ENCODE measurements at places on chromosomes 16 and 17.

- DNase-seq: no peak
Observed at GRCh38 chr16:88014954-88015805, 63.9 kb downstream of the BANP start.

DNA sequence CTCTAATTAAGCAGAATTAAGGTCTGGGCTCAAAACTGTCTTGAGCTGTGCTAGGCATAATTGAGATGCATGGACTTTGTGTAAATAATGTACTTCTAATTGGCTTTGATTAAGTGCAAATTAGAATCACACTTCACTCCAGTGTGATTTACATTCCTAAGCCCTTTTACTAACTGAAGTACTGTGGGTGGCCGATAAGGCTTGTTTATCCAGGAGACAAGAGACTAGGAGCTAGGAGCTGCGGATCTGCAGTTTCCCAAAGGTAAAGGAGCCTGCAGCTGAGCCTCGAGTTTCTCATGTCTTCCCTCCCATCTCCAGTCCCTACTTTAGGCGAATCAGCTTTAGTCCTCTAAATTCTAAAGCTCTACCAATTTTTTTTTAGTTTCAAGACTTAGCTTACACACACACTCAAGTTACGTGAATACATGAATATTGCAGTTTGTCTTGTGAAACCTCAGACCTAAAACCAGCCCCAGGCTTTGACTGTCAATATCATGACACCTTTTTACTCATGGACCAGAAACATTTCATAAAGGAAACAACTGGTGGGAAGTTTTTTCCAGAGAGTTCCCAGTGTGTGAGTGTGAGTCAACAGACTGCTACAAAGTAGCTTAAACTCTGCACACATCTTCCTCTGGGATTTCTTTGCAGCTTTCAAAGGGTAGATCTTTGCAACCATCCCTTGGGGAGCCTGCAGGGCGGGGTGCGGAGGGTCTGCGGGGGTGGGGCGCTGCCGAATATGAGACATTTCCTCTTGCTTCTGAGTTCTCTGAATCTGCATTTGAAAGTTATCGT lies 113.9 kb upstream of the TBX2 start:
- DNase-seq: no peak

- peak; percentile 45 for DNase-seq
Observed at GRCh38 chr16:31488468-31489297, 5.8 kb downstream of the SLC5A2 start.

- no peak for DNase-seq
Observed at GRCh38 chr16:78976212-78976611, 624.3 kb downstream of the MAF start.

DNA sequence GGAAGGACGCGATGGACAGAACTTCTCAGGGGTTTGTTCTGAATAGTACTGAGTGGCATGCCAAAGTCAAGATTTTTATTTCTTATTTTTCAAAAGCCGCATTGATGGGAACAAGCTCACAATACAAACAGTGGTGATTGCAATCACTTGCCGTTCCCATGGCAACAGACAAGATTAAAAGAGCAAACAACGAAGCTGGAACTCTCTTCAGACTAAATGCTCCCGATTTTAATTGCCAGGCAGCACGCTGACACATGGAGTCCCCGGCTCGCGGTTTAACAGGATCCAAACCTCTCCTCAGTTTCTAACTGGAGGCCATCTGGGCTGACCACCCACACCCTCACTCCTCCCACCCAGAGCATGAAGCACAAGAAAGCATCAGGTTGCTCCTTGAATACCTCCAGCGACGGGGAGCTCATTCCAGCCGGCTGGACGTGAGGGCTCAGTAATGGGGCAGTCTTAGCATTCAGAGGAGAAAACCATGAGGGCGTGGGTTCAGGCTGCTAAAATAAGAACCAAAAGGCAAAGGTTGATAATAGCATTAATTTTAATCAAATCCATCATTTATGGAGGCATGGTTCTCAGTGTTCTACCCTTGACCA lies 41.5 kb downstream of the AIPL1 start:
- peak; percentile 60 for DNase-seq

DNA sequence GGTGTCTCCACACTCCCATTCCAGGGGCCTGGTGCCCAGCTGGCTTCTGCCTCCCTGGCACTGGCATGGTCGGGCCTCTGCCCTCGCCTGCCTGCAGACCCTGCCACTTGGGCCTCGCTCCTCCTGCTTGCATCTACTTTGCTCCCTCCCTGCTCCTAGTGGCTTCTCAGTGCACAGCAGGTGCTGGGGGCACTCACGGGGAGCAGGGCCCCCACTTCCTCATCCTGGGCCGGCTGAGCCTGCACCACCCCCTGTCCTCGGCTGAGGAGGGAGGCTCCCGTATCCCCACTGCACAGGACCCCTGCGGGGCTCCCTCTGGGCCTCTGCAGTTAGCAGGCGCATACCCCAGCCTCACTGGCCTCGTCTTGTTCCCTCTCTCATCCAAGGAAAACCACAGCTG lies 35.2 kb downstream of the CIBAR2 start:
- no peak for DNase-seq

DNA sequence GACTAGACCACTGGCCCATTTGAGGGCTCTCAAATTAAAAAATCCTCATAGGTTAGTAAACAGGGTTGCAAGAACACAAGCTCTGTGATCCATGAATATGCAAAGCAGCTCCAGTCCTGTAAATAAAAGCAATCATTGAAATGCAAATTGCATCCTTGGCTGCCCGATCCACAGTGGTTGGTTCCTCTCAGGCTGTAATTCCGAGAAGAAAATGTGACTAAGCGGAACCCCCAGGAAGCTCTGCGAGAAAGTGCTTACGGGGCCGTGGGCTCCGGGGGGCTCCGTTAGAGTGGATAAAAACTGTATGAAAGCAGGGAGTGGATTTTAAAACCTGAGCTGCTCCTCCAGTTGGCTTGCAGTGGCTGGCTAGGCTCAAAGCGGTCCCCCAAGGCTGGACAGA lies 2.5 kb downstream of the GPRC5B start:
- DNase-seq: peak; percentile 44

- DNase-seq: no peak
Observed at GRCh38 chr16:50977138-50977537, 173.9 kb downstream of the SALL1 start.

DNA sequence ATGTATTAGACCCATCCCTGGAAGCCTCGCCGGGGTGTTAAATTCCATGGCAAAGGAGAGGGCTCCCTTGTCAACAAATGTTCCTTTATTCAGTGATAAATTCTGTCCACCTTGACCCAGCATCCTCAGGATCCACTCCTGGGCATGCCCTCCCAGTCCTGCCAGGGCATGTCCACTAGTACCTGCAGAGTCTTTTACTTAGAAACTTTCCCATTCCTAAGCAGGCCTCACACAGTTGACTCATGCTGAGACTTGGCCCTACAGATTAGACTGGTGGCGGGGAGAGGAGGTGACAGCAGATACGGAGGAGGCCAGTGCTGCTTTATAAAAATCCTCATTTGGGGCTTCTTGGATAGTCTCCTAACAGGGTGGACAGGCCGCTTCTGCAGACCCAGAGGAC lies 88.8 kb downstream of the CYLD start:
- DNase-seq: no peak

DNA sequence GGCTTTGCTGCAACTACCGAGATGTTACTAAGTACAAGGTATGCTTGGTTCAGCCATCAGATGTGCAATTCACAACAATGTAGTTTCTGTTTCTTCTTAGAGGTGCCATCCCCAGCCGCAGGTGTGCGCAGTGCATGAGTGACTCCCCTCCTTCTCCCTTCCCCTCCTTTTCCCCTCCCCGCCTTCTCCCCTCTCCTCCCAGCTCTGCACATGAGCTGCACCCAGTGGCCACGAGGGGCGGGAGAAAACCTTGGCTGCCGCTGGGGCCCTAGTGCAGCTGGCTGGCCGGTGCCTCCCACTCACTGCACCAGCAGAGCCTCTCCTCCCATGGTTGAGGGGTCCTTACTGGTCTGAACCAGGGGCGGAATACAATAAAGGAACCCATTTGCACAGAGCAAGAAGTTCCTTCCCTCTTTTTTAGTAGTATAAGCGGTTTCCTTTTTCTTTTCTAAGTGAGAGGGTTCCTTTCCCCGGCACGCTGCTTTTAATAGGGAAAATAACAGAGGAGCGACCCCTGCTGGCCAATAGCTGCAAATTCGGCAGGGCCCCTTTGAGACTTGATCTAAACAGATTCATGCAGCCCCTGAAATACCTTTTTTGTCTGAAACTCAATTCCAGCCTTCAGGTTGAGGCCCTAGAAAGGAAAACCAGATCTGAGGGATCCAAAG lies 7.8 kb upstream of the CCL15 start:
- DNase-seq: no peak

GRCh38 chr16:25063865-25064264 lies 47.7 kb upstream of the LCMT1 start:
- DNase-seq: no peak

- no peak for DNase-seq
Observed at GRCh38 chr17:64750891-64751677, 89.0 kb upstream of the SMURF2 start.

GRCh38 chr17:41982026-41982760 lies 15.6 kb downstream of the CNP start:
- no peak for DNase-seq

- no peak for DNase-seq
Observed at GRCh38 chr16:74257061-74257460, 39.6 kb upstream of the PSMD7 start.

- no peak for DNase-seq
Observed at GRCh38 chr16:49597796-49598195, 224.2 kb downstream of the C16orf78 start.

DNA sequence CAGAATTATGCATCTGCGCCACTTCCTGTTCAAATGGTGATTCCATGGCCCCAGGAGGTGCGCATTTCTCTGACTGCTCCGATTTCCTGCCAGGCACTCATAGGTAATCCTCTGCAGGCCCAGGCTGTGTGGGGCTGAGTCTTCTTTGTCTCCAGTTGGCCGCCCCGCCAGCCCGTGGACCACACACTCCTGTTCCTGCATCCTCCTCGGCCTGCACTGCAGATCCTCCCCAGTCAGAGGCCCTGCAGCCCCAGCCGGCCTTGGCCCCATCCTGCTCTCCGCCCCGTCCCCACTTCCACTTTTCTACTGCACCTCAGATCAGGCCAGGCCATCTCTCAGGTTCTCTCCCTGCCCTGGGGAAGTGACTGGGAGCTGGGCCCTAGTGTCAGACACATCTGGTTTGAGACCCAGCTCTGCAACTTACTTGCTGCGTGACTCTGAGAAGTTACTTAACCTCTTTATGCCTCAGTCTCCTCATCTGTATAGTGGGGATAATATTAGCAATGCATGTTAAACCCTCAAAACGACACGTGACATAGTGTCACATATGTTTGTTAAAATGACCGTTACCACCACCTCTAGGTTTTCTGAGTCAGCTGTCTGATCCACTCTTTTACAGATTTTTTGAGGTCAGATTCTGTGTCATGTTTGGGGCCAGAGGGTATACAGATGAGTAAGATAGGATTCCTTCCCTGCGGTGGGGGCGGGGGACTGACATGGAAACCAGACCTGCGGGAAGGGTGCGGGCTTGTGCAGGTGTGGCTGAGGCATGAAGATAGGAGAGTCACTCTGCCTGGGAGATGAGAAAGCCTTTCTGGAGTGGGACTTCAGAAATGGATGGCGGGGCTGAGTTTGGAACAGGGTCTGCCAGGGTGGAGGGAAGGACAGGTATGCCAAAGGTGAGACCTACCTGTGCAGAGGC lies 12.8 kb downstream of the RAB11FIP4 start:
- DNase-seq: no peak

GRCh38 chr16:68072038-68072695 lies 13.0 kb upstream of the NFATC3 start:
- no peak for DNase-seq

GRCh38 chr17:81148986-81149533 lies 16.2 kb upstream of the PVALEF start:
- no peak for DNase-seq
